ENCODE measurements at places on chromosomes 13 and 19. TPM values are rescaled to one million over a fixed set of nuclear protein-coding genes. Genes with fewer than 3 reads are reported as not detected.

Gene MED4
- total RNA-seq: 41.4 TPM

Gene U2AF1L4
- total RNA-seq: 45.5 TPM

Gene SMIM24
- total RNA-seq: not detected

Gene WTIP
- total RNA-seq: 8.7 TPM

Gene ZNF567
- total RNA-seq: 15.7 TPM

Gene CLEC17A
- total RNA-seq: not detected

Gene GAPDHS
- total RNA-seq: 7.6 TPM

Gene UBE2L5
- not detected for total RNA-seq

DNA sequence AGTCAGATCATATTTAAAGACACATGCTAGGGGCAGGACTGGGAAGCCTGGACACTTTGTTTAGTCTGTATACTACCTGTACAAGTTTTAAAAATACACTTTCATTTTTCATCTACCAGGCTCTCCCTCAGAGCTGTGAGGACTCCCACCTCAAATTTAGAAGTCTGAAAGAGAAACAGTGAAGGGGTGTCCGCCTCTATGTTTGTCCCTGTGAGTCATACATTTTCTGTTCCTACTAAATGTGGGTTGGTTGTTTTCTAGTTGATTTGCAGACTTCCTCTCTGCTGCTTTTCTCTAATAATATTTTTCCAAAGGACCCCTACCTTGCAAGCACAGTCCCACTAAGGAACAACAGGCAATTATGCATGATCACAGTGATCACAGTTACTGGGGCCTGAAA, 110.5 kb downstream of the ENOX1 start:
- H3K4me1 ChIP-seq: no peaks in the 10 kb centered on the region
- no peak overlapping the region for H3K4me3 ChIP-seq
- H3K27ac ChIP-seq: no peak overlapping the region

GRCh38 chr19:31562966-31563612, 213.9 kb upstream of the TSHZ3 start:
- H3K36me3 ChIP-seq: no peaks in the 10 kb centered on the region
- no peak overlapping the region for H3K4me3 ChIP-seq
- no peaks in the 10 kb centered on the region for H3K27me3 ChIP-seq
- H3K27ac ChIP-seq: no peak overlapping the region

DNA sequence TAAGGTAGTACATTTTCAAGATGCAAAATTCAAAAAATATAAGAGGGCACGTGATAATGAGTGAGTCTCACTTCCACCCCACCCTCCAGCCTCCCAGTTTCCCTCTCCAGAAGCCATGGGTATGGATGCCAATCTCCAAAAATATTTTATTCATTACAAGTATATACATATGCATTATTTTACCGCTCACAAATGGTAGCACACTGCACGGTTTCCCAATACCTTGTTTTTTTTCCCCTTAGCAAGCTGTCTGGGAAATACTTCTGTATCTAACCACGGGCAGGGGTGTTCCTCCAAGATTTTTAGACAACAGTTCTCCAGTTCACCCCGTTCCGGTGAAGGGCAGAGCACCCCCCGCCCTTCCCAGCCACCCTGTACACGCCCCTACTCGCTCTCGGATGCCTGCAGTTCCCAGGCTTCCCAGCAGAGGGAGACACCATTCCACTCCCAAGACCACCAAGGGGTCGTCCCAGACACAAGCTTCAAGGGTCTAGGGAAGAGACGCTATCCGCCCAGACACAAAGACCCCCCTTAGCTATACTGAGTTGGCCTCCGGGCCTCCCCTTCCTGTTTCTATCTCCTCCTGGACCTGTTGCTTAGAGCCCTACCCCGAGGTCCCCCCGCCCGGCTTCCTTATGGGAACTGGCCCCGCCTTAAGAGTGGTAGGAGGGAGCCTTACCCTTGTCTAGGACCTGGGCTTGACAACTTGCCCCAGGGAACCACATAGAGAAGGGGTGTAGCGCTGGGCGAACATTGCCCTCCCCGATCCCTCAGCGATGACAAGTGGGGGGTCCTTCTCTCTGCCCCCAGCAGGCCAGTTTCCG, 1.1 kb upstream of the FXYD3 start:
- H3K4me1 ChIP-seq: peaks cover 56% of the 10 kb centered on the region
- H3K27ac ChIP-seq: peak overlapping the region; percentile 88
- no peaks in the 10 kb centered on the region for H3K36me3 ChIP-seq
- peak overlapping the region; percentile 57 for H3K4me3 ChIP-seq

DNA sequence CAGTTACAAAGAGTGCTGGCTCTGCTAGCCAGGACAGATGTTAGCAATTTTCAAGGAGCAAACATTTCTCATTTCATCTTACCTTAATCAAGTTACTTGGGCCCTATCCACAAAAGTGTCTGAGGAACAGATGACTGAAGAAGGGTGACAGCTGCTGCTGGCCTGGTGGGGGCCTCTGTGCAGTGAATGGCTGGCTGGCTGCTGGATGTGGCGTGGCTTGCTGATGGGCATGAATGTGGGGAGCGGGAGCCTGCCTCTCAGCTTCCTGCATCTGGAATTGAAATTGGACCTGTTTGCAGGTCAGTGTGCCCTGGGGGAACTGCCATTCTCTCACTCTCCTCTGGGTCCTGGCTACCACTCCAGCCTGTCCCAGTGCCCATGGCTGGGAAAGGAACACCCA, 94.7 kb downstream of the RGCC start:
- no peaks in the 10 kb centered on the region for H3K27me3 ChIP-seq
- H3K36me3 ChIP-seq: no peaks in the 10 kb centered on the region
- H3K27ac ChIP-seq: no peak overlapping the region
- peaks cover 13% of the 10 kb centered on the region for H3K4me1 ChIP-seq
- no peak for DNase-seq

DNA sequence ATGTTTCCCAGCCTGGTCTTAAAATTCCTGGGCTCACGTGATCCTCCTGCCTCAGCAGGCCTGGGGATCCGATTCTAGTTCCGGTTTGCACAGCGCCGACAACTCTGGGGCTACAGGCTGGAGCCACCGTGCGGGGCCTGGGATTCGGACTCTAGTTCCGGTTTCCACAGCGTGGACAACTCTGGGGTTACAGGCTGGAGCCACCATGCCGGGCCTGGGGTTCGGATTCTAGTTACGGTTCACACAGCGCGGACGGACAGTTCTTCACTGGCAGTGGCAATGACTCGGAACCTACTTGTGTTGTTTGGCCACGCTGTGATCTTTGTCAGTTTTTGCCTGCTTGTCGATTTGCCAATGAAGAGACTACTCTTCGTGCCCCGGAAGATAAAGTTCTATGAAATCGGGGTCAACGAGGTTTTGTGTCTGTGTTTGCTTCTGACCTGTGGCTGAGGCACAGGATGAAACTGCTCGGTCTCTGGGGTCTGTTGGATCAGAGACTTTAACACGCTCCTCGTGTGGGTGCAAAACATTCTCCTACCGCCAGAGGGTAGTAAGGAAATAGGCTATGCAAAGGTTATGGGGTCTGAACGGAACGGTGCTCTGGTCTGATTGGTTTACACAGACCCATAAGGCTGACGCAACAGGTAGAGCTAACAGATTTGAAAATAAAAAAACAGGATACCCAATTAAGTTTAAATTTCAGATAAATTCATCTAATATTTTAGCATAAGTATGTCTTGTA, 12.1 kb upstream of the ZSCAN1 start:
- H3K27me3 ChIP-seq: no peaks in the 10 kb centered on the region
- H3K4me3 ChIP-seq: no peak overlapping the region
- H3K27ac ChIP-seq: no peak overlapping the region
- H3K4me1 ChIP-seq: no peaks in the 10 kb centered on the region
- no peaks in the 10 kb centered on the region for H3K36me3 ChIP-seq
- no peak for DNase-seq

DNA sequence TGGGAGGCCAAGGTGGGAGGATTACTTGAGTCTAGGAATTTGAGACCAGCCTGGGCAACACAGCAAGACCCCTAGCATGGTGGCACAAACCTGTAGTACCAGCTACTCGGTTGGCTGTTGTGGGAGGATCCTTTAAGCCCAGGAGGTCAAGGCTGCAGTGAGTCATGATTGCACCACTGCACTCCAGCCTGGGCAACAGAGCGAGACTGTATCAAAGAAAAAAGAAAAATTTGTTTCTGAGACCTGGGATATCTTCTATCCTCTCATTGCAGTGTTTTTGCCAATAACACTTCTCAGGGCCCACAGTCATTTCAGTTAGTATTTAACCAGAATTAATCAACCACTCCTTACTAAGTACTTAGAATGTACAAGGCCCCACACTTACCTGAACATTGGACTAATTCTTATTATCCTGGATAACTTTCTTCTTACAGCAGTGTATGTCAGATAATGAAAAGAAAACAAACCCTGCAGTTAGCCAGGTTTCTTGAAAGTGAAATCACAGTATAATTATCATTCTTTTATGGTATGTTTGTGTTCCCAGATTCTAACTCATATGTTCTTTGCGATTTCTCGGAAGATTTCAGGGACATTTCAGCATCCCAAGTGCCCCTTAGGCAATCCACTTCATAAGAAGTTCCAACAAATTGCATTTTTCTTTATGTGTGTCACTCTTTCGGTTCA, 75.6 kb upstream of the KLF5 start:
- DNase-seq: no peak
- no peaks in the 10 kb centered on the region for H3K36me3 ChIP-seq
- no peaks in the 10 kb centered on the region for H3K4me1 ChIP-seq
- H3K27ac ChIP-seq: peak overlapping the region; percentile 18
- H3K4me3 ChIP-seq: no peak overlapping the region

- no peaks in the 10 kb centered on the region for H3K4me1 ChIP-seq
- H3K4me3 ChIP-seq: no peak overlapping the region
- DNase-seq: no peak
- no peak overlapping the region for H3K27ac ChIP-seq
- peaks cover 26% of the 10 kb centered on the region for H3K36me3 ChIP-seq
Measured at GRCh38 chr19:31275068-31275334, 74.2 kb downstream of the TSHZ3 start.

DNA sequence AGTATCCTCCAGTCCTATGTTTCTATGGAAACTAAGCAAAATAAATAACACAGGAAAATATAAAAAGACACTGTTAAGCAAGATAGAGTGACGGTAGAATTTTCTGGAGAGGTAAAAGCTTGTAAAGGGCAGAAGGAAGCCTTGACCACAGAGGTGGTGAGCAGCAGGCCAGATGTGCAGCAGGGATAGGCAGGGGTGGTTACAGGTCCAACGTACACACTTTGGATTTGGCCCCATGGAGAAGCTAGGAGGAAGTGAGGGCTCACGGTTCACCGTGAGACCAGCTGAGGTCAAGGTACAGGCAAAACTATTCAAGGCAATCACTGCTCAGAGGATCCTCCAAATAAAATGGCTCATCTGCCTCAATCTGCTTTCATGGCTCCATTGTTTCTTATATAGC, 242.8 kb downstream of the B3GLCT start:
- H3K4me3 ChIP-seq: no peak overlapping the region
- H3K36me3 ChIP-seq: no peaks in the 10 kb centered on the region
- no peaks in the 10 kb centered on the region for H3K4me1 ChIP-seq
- no peak for DNase-seq
- no peaks in the 10 kb centered on the region for H3K27me3 ChIP-seq
- H3K27ac ChIP-seq: no peak overlapping the region

DNA sequence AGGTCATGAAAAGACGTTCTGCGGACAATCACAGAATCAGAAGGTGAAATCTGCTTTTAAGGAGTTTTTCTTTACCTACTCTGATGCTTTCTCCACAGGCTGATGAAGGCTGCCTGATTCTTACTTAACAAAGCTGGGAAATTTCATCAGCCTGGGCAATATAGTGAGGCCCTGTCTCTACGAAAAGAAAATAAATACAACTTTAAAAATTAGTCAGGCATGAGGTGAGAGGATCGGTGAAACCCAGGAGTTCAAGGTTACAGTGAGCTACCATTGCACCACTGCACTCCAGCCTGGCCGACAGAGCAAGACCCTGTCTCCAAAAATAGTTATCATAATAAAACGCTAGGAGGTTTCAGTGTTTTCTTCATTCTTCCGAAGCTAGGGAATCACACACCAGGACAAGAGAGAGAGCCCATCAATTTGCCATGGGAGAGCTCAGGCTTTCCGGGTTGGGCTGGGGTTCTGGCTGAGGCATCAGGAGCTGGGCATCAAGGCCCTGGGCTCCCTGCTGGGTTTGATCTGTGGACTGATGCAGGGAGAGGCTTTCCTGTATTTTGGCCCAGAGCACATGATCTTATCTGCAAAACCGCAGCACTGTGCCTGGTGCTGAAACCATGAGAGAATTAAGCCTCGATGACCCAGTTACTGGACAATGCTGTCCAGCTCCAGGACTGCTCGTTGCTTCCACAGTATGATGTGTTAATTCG, 25.1 kb upstream of the CEBPG start:
- H3K4me1 ChIP-seq: peaks cover 39% of the 10 kb centered on the region
- DNase-seq: no peak
- H3K4me3 ChIP-seq: no peak overlapping the region
- H3K27ac ChIP-seq: no peak overlapping the region
- no peaks in the 10 kb centered on the region for H3K27me3 ChIP-seq

GRCh38 chr13:104584481-104584880, 1518.3 kb upstream of the SLC10A2 start:
- no peaks in the 10 kb centered on the region for H3K36me3 ChIP-seq
- no peak for DNase-seq
- no peaks in the 10 kb centered on the region for H3K4me1 ChIP-seq

DNA sequence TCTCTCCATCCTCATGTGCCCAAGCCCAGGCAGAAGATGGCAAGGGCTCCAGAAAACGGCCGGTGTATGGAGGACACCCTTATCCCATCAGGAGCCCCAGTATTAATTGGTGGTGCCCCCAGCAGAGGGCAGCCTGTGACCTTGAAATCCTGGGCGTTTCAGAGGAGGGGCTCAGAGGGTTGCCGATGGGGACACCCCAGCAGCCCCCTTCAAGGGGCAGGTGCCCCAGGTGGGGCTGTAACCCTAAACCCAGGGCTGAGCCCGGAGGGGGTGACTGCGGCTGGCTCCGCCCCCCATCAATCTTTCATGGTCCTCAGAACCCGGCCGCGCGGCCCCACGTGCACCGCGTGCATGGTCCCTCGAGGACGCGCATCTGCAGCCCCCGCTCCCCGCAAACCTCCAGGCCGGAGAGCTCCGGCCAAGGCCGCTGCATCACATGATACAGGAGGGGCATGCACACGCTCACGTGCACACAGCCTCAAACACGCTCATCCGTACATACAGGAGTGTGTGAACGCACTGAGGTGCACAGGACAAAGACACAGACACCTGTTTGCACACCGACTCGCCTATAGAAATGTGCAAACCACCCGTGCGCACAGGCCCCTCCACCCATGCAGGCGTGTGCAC, 949 bp downstream of the RAB3A start:
- H3K36me3 ChIP-seq: peaks cover 12% of the 10 kb centered on the region
- peaks cover 27% of the 10 kb centered on the region for H3K4me1 ChIP-seq
- peak overlapping the region; percentile 58 for H3K4me3 ChIP-seq
- DNase-seq: peak; percentile 77

- H3K27ac ChIP-seq: no peak overlapping the region
- no peak overlapping the region for H3K4me3 ChIP-seq
- H3K27me3 ChIP-seq: no peaks in the 10 kb centered on the region
- H3K36me3 ChIP-seq: no peaks in the 10 kb centered on the region
- no peaks in the 10 kb centered on the region for H3K4me1 ChIP-seq
Measured at GRCh38 chr13:47133011-47133445, 236.2 kb upstream of the HTR2A start.

GRCh38 chr13:112934078-112934477, 34.9 kb upstream of the MCF2L start:
- no peaks in the 10 kb centered on the region for H3K36me3 ChIP-seq
- DNase-seq: no peak
- peaks cover 7% of the 10 kb centered on the region for H3K4me1 ChIP-seq
- peaks cover 12% of the 10 kb centered on the region for H3K27me3 ChIP-seq
- H3K4me3 ChIP-seq: no peak overlapping the region
- no peak overlapping the region for H3K27ac ChIP-seq

GRCh38 chr19:32407004-32407992, 1.7 kb downstream of the DPY19L3 start:
- peak overlapping the region; percentile 98 for H3K4me3 ChIP-seq
- H3K4me1 ChIP-seq: peaks cover 32% of the 10 kb centered on the region
- no peaks in the 10 kb centered on the region for H3K27me3 ChIP-seq
- DNase-seq: no peak
- H3K36me3 ChIP-seq: peaks cover 28% of the 10 kb centered on the region
- H3K27ac ChIP-seq: peak overlapping the region; percentile 98

All from suprapubic skin (tissue), 4 donors.